Activated CD8-positive, alpha-beta T cell treated with anti-CD3 and anti-CD28 coated beads, Interleukin-2, amount 10 ng/mL, durations not matched to agents 7 days and 5 days (primary cell): ENCODE measurements at places on chromosomes 4 and X.
A peak's percentile ranks its signal among the peaks of the same experiment; 100 is the strongest.

DNA sequence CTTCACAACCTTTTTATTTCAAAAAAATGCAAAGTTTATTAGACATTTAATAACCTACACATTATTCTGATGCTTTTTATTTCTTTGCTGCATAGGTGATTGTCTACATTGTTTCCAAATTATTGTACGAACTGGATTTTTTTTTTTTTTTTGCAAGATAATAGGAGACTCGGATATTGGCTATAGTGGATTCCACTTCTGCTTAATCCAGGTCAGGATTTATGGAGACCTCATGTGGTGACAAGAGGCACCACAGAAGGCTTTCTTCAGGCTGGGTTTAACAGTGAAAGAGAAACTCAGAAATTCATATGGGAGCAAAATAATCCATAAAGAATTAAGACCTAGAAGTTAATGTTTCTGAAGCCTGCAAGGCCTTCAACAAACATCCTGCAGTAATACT, 2.4 kb upstream of the SLIT2 start:
- no peak for DNase-seq

GRCh38 chr4:137502339-137503129, 29.8 kb downstream of the PCDH18 start:
- no peak for DNase-seq

GRCh38 chr4:102553982-102554381, 52.8 kb downstream of the NFKB1 start:
- DNase-seq, result no peak

- no peak for DNase-seq
Measured at GRCh38 chr4:147327322-147327721, 153.6 kb upstream of the EDNRA start.

GRCh38 chrX:19571711-19572110, 56.4 kb upstream of the MAP3K15 start:
- no peak for DNase-seq

GRCh38 chrX:38038501-38038900, 32.1 kb downstream of the SYTL5 start:
- DNase-seq, result no peak

GRCh38 chrX:41737065-41737464, 13.1 kb downstream of the GPR82 start:
- peak; percentile 73 for DNase-seq

GRCh38 chr4:156654410-156654809, 317.2 kb downstream of the PDGFC start:
- no peak for DNase-seq

- no peak for DNase-seq
Measured at GRCh38 chrX:48754238-48754637, 7.3 kb upstream of the GLOD5 start.

DNA sequence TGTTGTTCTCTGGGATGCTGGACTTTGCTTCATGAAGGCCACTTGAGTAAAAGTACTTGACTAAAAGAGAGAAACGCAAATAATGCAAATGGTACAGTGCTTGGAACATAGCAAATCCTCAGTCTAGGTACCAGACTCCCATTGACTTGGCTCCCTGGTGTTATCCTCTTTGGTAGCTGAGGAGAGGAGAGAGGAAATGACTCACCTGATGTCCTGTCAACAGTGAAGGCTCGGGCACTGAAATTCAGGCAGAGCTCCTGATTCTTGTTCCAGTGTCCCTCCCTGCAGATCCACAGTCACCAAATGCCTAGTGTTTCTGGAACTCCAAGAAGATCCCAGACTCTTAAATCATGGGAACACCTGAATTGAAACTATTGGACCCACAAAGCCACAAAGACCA, 22.5 kb upstream of the TCEAL4 start:
- DNase-seq, result no peak

GRCh38 chr4:145098675-145099037, 545 bp downstream of the ABCE1 start:
- peak; percentile 62 for DNase-seq

- peak; percentile 72 for DNase-seq
Measured at GRCh38 chrX:12973561-12974304, 1.2 kb upstream of the TMSB4X start.

DNA sequence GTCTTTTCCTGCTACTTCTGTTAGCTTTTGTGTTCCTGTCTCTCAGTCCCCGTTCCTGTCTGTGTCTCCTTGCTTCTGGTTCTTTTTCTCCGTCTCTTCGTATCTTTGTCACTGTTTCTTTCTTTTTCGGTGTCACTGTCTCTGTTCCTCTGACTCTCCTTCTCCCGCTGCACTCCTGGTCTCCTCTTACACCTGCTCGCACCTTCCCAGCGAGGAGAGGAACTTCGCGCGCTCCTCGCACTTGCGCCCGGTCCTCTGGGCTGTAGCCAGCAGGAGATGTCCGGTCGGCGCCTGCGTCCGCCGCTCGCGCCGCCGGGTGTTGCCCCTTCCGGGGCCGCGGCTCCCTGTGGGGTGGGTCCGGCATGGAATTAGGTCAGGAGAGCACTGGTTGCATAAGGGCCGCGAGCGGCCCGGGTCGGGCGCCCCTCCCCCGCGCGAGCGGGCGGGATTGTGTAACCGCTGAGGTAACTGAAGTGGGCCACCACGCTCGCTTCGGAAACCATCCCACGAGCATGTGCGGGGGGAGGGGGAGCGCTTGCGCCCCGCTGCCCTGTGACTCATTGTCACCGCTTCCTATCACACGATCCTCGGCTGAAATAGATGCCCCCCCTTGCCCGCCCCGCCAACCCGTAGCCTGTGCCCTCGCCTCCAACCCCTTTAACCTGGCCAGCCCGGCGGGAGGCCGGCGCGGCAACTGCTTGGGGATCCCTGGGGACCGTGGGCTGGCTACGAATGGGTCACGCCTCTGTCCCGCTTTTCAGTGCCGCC, 1.6 kb downstream of the LONRF3 start:
- DNase-seq, result peak; percentile 51
